Kasumi-1 (cell line): ENCODE measurements at places on chromosomes 7 and 10.
A peak's percentile ranks its signal among the peaks of the same experiment; 100 is the strongest.

DNA sequence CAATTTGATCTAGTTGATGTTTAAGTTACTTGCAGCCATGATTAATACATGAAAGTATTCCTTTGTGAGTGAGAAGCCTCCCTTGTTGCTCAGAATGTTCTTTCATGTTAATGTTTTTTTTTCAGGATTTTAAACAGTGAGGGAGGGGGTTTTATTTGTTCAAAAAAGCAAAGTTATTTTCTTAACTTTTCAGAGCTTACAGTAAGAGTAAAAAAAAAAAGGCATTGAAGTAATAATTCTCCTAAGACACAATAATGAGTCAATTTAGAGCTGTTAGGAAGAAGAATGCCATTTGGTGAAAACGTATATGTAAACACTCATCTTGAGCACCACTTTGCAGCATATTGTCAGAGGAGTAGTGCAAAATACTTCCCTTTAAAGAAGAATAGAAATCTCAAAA lies 105.8 kb downstream of the SEMA3A start:
- DNase-seq, result no peak

GRCh38 chr7:133983685-133984419 lies 143.3 kb upstream of the LRGUK start:
- no peak for DNase-seq

GRCh38 chr7:79149831-79150230 lies 303.6 kb downstream of the MAGI2 start:
- DNase-seq, result no peak

DNA sequence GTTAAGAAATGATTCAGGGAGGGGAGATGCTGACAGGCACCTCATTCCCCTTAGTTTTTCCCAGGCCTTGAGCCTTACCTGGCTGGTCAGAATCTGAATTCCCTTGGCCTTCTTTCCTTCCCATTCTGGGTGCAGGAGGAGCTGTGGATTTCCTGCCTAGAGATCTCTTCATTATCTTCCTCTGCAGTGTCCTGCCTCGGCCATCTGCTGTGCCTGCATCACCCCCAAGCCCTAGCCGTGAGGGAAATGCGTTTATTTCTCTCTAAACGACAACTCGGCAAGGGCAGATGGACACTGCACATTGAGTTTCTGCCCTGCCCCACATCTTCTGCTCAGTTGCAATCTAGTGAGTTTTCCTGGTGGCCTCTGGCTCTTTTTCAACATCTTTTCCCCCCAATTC lies 26.7 kb downstream of the ZCWPW1 start:
- DNase-seq, result no peak

DNA sequence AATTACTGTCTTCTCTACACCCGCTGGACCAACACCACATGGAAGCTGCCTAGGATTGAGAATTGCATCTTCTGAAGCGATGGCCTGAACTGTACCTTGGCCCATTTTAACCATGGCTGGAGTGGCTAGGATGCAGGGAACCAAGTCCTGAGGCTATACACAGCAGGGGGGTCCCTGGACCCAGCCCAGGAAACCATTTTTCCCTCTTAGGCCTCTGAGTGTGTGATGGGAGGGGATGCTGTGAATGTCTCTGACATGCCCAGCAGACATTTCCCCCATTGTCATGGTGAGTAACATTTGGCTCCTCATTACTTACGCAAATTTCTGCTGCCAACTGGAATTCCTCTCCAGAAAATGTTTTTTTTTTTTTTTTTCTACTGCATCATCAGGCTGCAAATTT lies 822.7 kb downstream of the PCDH15 start:
- DNase-seq, result no peak

DNA sequence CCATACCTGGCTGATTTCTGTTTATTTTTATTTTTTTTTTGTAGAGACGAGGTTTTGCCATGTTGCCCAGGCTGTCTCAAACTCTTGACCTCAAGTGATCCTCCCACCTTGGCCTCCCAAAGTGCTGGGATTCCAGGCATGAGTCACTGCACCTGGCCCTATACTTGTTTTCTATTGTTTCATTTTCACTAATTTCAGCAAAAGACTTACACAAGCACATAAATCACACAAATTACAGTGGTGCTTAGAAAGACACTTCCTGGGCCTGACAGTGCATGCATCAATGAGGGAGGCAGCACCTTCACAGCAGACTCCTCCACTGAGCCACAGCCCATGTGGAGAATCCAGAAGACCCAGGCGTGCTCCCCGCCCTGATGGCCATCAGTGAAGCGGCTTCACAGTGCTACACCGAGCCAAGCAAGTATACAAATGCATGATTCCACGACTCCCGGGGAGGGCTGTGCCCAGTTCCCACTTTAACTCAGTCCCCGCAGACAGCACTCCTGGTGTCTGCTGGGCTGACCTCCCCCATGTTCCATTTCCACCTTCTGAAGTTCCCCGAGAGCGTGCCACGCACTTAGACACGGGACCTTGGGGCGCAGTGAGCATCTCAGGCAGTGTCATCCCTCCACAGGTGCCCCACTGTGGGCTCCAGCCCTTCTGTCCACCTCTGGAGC lies 20.6 kb downstream of the PITRM1 start:
- no peak for DNase-seq

GRCh38 chr10:22927661-22928403 lies at the start of gene ARMC3:
Gene ARMC3 (plus strand): TSS chr10:22928053. CDS start chr10:22931997, 3,944 bp downstream.
- peak; percentile 69 for DNase-seq

GRCh38 chr7:128119036-128119435 lies 87.8 kb upstream of the LRRC4 start:
- no peak for DNase-seq

DNA sequence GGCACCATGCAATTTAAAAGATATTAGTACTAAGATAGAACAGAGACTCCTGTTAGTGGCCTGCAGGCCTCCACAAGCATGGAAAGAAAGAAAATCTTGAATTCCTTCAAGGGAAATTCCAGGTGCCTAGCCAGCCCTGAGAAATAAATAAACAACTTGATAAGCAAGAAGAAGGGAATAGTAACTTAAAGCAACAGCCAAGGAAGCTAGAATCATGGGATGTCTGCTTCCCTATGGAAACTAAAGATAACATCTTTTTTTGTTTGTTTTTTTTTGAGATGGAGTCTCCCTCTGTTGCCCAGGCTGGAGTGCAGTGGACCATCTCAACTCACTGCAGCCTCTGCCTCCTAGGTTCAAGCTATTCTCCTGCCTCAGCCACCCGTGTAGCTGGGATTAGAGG lies 128.6 kb downstream of the SKIDA1 start:
- DNase-seq, result no peak

- DNase-seq, result no peak
Measured at GRCh38 chr10:71093531-71093930, 118.8 kb upstream of the UNC5B start.

DNA sequence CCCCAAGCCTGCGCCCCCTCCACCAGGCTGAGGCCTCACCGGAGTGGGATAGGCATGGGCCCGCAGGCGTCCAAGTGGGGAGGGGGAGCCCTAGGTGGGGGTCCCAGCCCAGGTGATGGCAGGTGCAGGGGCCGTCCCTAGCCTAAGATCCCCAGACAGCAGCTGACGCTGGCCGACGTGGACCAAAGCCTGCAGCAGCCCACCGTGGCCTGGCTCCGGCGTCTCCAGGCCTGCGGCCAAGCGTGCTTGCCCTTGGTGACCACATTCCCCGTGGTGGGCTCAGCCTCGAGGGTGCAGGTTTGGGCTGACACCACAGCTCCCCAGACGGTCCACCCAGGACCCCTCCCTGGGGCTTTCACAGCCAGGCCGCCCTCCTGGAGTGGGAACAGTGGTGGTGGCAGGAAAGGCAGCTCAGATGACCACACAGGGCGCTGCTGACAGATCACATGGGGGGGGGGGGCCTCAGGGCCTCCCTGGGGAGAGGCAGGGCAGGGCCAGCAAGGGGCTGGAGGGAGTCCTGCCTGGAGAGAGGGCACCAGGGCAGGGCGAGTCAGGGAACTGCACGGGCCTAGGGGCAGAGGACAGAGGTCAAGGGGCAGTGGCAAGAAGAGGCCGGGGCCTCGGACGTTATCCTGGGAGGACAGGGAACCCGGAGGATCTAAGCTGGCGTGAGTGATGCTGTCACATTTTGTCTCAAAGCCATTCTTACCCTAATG lies 767 bp upstream of the ADAM8 start:
- DNase-seq, result no peak

DNA sequence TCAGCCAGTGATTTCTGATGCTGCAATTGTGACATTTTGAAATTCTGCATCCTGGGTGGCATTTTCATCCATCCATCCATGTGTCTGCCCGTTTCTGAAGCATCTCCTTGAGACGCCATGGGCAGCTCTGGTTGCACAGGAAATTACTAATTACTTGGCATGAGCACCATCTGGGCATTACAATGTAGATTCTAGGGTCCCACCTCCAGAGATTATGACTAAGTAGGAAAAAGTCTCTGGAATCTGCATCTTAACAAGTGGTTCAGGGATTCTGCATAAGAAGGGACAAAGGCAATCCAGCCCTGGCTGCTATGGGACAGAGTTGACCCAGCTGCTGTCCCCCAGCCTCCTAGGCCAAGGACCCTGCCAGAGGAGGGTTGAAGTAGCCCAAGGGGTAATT lies 65.3 kb downstream of the CUZD1 start:
- DNase-seq, result no peak

- DNase-seq, result peak; percentile 83
Measured at GRCh38 chr7:40765639-40766038, 630.8 kb downstream of the SUGCT start.

DNA sequence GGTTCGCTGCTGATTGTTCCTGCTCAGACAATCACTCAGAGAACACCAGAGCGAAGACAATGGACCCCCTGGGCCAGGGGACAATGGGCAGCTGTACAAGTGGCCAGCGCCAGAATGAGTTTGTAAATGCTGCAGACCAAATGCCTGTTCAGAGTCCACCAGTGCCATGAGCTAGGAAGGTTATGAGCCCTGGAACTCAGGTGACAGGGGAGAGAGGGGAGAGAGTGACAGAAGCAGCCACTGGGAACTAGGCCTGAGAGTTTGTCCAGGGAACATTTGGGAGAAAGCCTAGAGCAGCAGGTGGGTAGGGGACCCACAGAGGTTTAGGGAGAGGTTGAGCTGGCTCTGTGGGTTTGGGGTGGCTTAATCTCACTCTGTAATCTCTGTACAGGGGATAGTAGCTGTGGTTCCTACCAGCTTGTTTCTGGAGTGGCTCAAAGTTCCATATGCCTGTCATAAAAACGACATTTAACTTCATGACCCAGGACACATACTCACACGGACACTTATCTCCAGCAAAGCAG lies 60.4 kb downstream of the C10orf105 start:
- DNase-seq, result no peak

GRCh38 chr10:67763499-67764011 lies 67.6 kb upstream of the CTNNA3 start:
- no peak for DNase-seq

GRCh38 chr10:15084502-15084922 lies 4.1 kb downstream of the ACBD7 start:
- no peak for DNase-seq

DNA sequence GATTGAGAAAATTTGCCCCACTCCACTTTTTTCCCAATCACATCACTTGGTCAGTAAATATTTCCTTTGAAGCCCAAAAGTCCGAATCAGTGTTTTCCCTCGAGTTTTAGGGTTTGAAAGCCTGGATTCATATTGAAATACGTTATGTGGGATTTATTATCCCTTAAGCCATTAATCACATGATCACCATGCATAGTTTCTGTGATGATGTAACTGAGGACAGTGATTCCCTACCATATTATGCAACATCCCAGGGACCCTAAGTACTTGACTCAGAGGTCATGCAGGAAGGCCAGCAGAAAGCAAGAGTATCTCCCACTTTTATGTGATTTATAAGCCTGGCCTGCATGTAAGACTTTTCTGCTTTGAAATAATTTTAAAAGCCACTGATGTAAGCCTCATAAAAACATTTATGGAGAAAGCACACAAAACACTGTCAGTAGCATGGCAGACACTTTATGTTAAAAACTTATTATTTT lies 630.6 kb upstream of the ZWINT start:
- no peak for DNase-seq

- DNase-seq, result no peak
Measured at GRCh38 chr7:74134117-74134620, 40.0 kb upstream of the EIF4H start.

GRCh38 chr7:28996836-28997235 lies 38.7 kb upstream of the TRIL start:
- no peak for DNase-seq

DNA sequence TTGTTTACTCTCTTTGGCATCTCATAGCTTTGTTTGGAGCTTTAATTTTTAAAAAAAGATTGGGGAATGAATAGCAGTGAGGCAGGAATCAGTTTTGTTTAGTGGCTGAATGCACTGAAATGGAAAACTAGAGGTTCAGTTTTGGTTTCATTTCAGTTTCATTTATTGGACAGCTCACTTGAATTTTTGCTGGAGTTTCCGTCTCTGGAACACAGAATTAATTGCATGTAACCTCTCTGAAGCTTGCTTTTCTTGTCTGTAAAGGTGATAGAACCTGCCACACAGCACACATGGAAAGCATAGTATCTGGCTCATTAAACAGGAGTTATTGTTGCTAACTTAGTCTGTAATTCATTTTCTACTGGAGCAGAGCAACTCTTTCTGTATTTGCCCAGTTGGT lies 7.1 kb downstream of the GRM8 start:
- DNase-seq, result no peak

- DNase-seq, result no peak
Measured at GRCh38 chr7:100456562-100456961, 7.5 kb downstream of the SPACDR start.

DNA sequence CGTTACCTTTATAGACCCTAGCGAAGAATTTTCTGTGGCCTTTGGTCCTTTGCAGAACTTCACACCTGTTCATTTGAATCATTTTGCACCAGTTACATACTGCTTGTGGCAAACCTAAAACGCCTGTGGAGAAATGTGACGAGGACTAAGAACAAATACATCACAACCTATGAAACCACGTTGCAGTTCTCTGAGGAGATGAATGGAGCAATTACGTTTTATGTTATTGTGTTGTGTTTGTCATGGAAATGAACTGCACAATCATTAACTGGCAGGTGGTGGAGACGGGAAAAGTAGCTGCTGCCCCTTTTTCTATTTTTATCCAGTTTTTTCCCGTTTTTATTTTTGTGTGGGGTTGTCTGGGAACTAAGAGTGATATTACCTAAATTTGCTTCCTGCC lies 505.5 kb downstream of the SDK1 start:
- no peak for DNase-seq

DNA sequence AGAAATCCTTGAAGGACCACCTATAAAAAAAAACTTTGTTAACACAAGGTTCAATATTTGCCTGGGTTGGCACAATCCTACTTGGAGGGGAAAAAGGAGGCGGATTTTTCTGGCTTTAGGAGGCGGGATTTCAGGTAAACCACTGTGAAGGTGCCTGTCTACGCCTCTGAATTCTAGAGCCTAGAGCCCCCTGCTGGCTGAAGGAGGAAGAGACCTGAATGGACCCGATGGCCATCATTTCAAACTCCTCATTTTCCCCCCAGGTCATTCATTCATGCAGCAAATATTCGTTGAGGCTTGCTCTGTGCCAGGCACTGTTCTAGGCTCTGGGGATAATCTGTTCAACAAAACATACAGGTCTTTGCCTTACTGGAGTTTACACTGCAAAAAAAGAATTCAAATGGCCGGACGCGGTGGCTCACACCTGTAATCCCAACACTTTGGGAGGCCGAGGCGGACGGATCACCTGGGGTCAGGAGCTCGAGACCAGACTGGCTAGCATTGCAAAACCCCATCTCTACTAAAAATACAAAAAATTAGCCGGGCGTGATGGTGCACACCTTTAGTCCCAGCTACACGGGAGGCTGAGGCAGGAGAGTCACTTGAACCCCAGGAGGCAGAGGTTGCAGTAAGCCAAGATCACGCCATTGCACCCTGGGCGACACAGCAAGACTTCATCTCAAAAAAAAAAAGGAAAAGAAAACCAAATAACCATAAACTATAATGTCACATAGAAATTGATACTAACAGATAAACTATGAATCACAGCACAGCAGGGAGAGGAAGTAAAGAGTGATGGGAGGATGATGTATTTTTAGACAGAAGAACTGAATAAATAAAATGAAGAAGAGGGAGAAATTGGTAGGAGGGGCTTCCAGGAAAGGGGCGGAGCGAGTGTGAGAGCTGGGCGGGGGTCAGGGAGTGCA lies 90.1 kb upstream of the NFE2L3 start:
- DNase-seq, result peak; percentile 85
